Activated CD4-positive, alpha-beta T cell treated with anti-CD3 and anti-CD28 coated beads for 36 hours (primary cell): ENCODE measurements at places on chromosomes 4 and X. TPM values are rescaled to one million over a fixed set of nuclear protein-coding genes. Genes with fewer than 3 reads are reported as not detected.

ERAS gene
- not detected for total RNA-seq

KIF4A gene
- 21.2 TPM for total RNA-seq

LEF1 gene
- total RNA-seq, result 175 TPM

CXCL6 gene
- not detected for total RNA-seq

ZNF157 gene
- 0.79 TPM for total RNA-seq

PPP2R2C gene
- 0.12 TPM for total RNA-seq

SLC38A5 gene
- 83.5 TPM for total RNA-seq

- H3K27me3 ChIP-seq, result peaks cover 35% of the 10 kb centered on the region
- H3K4me1 ChIP-seq, result peaks cover 13% of the 10 kb centered on the region
- no peak overlapping the region for H3K4me3 ChIP-seq
- no peak overlapping the region for H3K27ac ChIP-seq
- no peaks in the 10 kb centered on the region for H3K36me3 ChIP-seq
Observed at GRCh38 chr4:15898902-15899301, 39.6 kb downstream of the FGFBP1 start.

- peak overlapping the region; percentile 79 for H3K27ac ChIP-seq
- H3K36me3 ChIP-seq, result peaks cover 22% of the 10 kb centered on the region
- no peak for DNase-seq
- no peak overlapping the region for H3K4me3 ChIP-seq
- peaks cover 46% of the 10 kb centered on the region for H3K4me1 ChIP-seq
- no peaks in the 10 kb centered on the region for H3K27me3 ChIP-seq
Observed at GRCh38 chr4:89243733-89244252, 63.8 kb downstream of the GPRIN3 start.

DNA sequence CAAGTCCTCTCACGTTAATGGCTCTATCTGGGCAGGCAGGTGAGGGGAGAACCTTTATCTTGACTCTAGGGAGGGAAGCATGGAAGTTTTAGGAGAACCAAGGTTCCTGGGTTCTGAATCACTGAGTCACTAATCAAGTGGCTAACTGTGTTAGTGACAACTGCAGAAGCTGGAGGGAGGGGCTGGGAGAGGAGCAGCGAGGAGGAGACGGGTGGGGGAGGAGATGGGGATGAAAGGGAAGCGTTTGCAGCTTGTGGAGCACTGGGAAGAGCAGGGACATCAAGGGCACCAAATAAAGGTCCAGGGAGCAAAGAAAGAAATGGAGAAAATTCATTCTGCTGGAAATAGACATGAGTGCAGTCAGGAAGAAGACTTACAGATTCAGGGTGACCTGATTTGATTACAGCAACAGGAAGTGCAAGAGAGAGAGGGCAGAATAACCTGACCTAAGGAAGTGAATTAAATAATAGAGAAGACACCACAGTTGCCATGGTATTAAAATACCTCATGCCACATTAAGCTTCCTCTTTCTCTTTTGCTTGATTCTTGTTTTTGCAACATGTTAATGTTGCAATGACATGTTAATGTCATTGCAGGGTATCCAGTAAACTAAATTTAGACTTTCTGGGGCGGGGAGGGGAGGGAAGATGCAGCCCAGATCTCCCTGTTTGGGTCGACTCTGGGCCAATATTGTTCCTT is 4.5 kb upstream of the SETD7 start:
- H3K4me1 ChIP-seq, result peaks cover 37% of the 10 kb centered on the region
- H3K36me3 ChIP-seq, result no peaks in the 10 kb centered on the region
- peak overlapping the region; percentile 11 for H3K27ac ChIP-seq
- no peak overlapping the region for H3K4me3 ChIP-seq
- H3K27me3 ChIP-seq, result no peaks in the 10 kb centered on the region

DNA sequence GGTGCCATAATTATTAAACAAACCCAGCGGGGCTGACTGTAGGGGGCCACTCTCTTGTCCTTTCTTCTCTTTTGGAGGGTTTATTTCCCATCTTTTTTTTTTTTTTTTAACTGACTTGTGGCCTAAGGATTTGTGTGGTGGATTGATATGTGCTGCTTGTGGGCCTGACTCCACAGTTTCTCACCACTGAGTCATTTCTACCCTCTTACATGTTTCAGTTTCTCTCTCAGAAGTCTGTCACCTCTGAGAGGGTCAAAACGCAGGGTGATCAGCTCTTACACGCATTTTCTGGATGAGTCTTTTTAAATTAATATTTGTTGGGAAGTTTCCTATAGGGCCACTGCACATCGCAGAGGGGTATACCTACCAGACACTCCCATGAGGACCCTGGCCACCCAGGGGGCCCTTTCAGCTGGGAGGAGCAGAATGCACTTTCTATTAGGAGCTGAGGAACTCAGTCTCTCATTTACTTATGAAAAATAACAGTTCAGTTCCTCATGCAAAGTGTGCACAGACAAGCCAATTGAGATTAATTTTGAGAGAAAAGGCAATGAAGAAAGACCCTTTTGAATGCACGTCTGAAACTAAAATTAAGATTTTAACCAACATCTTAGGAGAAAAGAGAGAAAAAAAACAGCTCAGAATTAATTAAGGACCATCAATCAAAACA is 407.9 kb downstream of the TECRL start:
- no peaks in the 10 kb centered on the region for H3K4me1 ChIP-seq
- no peak for DNase-seq
- no peak overlapping the region for H3K4me3 ChIP-seq

GRCh38 chrX:70755850-70756249 is 152.7 kb downstream of the TEX11 start:
- peak; percentile 81 for DNase-seq
- H3K4me1 ChIP-seq, result peaks cover 23% of the 10 kb centered on the region
- H3K27me3 ChIP-seq, result no peaks in the 10 kb centered on the region
- peaks cover 4% of the 10 kb centered on the region for H3K36me3 ChIP-seq
- H3K4me3 ChIP-seq, result no peak overlapping the region
- peak overlapping the region; percentile 60 for H3K27ac ChIP-seq

GRCh38 chrX:67353651-67354370 is 190.0 kb upstream of the AR start:
- no peaks in the 10 kb centered on the region for H3K4me1 ChIP-seq
- DNase-seq, result no peak
- H3K36me3 ChIP-seq, result no peaks in the 10 kb centered on the region
- H3K27ac ChIP-seq, result no peak overlapping the region

DNA sequence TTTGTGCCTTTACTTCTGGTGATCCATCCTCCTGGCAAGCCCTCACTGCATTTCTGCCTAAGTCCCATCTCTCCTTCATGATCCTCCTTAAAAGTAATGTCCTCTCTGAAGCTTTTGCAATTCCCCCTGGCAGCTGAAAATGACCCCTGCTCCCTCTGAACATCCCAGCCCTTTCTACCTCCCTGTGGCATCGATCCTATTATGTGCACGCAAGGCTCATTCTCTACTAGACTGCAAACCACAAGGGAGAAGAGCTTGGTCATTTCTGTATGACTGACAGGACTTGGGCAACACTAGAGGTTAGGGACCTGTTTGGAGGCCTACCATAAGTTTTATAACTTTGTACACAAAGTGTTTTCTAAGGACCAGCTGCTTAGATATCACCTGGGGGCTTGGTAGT is 50.8 kb upstream of the RAP2C start:
- H3K36me3 ChIP-seq, result no peaks in the 10 kb centered on the region
- no peak overlapping the region for H3K27ac ChIP-seq
- H3K4me3 ChIP-seq, result no peak overlapping the region
- H3K27me3 ChIP-seq, result no peaks in the 10 kb centered on the region

DNA sequence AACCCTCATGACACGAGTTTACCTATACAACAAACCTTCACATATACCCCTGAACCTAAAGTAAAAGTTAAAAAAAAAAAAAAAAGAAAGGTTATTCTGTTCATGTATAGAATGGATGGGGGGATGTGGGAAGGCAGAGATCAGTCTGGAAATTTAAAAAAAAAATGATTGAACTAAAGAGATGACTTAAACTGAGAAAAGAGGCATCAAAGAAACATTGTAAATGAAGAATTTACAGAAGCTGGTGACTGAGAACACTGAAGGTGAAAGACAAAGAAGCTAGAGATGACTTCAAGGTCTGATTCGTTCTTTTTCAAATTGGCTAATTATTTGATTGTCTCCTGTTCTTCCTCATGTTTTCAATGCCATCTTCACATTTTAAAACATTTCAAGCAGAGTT is 12.8 kb upstream of the ABCG2 start:
- no peak overlapping the region for H3K4me3 ChIP-seq
- H3K36me3 ChIP-seq, result no peaks in the 10 kb centered on the region
- H3K27ac ChIP-seq, result no peak overlapping the region

- no peaks in the 10 kb centered on the region for H3K4me1 ChIP-seq
- H3K27ac ChIP-seq, result no peak overlapping the region
- DNase-seq, result no peak
- H3K27me3 ChIP-seq, result no peaks in the 10 kb centered on the region
- no peak overlapping the region for H3K4me3 ChIP-seq
Observed at GRCh38 chr4:107956011-107956410, 24.7 kb downstream of the CYP2U1 start.

- DNase-seq, result no peak
- H3K27ac ChIP-seq, result no peak overlapping the region
- H3K27me3 ChIP-seq, result peaks cover 1% of the 10 kb centered on the region
Observed at GRCh38 chr4:165947019-165947418, 74.0 kb downstream of the TLL1 start.

DNA sequence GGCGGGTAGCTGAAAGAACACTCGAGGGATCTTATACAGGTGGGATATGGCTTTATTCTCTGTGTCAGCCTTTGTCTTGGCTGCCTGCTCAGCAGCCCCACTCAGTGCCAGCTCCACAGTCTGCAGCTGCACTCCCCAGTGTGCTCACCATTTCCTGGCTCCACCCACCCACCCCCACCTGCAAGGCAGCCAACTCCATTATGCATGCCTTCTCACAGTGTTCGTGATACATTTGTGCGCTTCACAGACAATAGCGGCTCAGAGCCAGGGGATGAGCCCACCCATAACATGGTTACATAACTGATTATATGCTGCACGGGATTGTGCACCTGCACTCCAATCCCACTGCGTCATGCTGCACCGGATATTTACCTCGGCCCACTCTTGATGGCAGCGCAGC is 8.8 kb upstream of the TMEM128 start:
- no peak for DNase-seq
- H3K4me3 ChIP-seq, result no peak overlapping the region
- H3K27me3 ChIP-seq, result no peaks in the 10 kb centered on the region
- no peak overlapping the region for H3K27ac ChIP-seq
- no peaks in the 10 kb centered on the region for H3K4me1 ChIP-seq
- no peaks in the 10 kb centered on the region for H3K36me3 ChIP-seq

GRCh38 chr4:40301603-40302002 is 33.5 kb upstream of the CHRNA9 start:
- peak; percentile 63 for DNase-seq
- peaks cover 7% of the 10 kb centered on the region for H3K36me3 ChIP-seq
- peaks cover 85% of the 10 kb centered on the region for H3K4me1 ChIP-seq
- H3K27me3 ChIP-seq, result no peaks in the 10 kb centered on the region
- H3K4me3 ChIP-seq, result peak overlapping the region; percentile 47

DNA sequence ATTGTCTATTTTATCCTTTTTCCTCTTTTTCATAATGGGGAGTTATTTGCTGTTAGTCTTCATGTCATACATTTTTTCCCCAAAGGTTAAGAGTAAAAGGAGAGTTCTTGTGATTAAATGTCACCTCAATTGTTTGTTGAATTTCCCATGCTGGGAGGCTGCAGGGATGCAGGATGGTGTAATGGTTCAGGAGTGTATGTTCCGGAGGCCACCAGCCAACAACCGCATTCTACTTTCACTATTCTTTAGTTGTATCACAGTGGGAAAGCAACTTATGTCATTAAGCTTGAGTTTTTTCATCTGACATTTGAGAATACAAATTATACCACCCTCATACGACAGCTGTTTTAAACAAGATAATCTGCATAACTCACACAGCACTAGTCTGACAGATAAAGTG is 15.4 kb downstream of the AFP start:
- H3K4me1 ChIP-seq, result no peaks in the 10 kb centered on the region
- no peak overlapping the region for H3K4me3 ChIP-seq
- H3K36me3 ChIP-seq, result no peaks in the 10 kb centered on the region
- H3K27ac ChIP-seq, result no peak overlapping the region
- peaks cover 11% of the 10 kb centered on the region for H3K27me3 ChIP-seq
- DNase-seq, result no peak

DNA sequence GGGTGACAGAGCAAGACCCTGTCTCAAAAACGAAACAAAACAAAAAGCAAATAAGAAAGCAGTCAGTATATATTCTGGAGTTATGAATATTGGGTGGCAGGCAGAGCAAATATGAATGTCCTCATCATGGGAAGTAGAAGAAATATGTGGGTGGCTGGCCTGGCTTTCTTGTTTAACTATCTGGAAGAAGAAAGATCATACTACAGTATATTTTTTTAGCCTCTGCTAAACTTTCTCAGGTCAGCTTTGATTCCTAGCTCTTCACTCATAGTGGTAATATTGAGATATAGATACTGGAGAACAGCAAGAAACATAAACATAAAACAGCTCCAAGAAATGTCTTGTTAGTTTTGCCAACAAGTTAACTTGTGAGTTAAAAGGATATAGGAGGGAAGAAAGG is 192.5 kb downstream of the SOWAHB start:
- H3K4me1 ChIP-seq, result no peaks in the 10 kb centered on the region
- no peaks in the 10 kb centered on the region for H3K27me3 ChIP-seq
- no peak for DNase-seq
- H3K4me3 ChIP-seq, result no peak overlapping the region

DNA sequence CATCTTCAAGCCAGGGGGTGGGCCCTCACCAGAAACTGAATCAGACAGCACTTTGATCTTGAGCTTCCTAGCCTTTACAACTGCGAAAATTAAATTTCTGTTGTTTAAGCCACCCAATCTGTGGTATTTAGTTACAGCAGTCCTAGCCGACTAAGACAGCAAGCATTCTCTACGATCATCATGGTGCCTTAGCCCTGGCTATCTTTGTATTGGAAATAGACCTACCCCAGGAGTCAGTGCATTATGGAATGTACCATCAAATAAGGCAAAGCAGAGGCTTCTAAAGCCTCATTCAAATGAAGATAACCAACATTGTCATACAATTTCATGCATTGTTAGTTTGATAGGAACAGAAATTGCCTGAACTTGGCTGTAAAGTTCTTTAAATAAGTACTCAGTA is 75.0 kb downstream of the PARM1 start:
- no peaks in the 10 kb centered on the region for H3K4me1 ChIP-seq
- H3K4me3 ChIP-seq, result no peak overlapping the region
- no peaks in the 10 kb centered on the region for H3K36me3 ChIP-seq
- no peak overlapping the region for H3K27ac ChIP-seq

- H3K36me3 ChIP-seq, result no peaks in the 10 kb centered on the region
- H3K27me3 ChIP-seq, result no peaks in the 10 kb centered on the region
- DNase-seq, result no peak
- H3K27ac ChIP-seq, result no peak overlapping the region
- H3K4me1 ChIP-seq, result no peaks in the 10 kb centered on the region
Observed at GRCh38 chr4:117096886-117097285, 11.5 kb upstream of the TRAM1L1 start.

DNA sequence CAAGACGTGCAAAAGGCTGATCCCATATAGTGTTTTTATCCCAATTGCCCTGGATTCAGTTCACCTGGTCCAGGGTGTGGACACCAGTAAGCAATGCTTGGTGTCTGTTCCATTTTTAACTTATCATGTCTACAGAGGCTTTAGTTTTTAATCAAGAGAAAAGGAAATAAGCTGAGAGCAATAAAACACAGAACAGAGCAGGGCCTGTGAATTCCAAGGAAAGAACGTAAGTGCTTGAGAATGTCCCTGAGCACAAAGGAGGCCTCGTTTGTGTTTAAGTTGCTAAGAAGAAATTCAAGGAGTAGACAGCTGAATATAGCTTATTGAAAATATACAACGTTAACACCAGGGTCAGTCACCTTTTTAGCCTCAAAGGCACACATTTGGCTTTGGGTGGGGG is 191.3 kb downstream of the GPC3 start:
- H3K36me3 ChIP-seq, result no peaks in the 10 kb centered on the region
- no peaks in the 10 kb centered on the region for H3K4me1 ChIP-seq
- no peak overlapping the region for H3K4me3 ChIP-seq
- no peak for DNase-seq
- H3K27me3 ChIP-seq, result no peaks in the 10 kb centered on the region
- no peak overlapping the region for H3K27ac ChIP-seq

- no peak for DNase-seq
- no peaks in the 10 kb centered on the region for H3K36me3 ChIP-seq
- H3K27me3 ChIP-seq, result no peaks in the 10 kb centered on the region
Observed at GRCh38 chr4:16617435-16617834, 281.0 kb downstream of the LDB2 start.
